ENCODE measurements at places on chromosomes 5 and 9.

DNA sequence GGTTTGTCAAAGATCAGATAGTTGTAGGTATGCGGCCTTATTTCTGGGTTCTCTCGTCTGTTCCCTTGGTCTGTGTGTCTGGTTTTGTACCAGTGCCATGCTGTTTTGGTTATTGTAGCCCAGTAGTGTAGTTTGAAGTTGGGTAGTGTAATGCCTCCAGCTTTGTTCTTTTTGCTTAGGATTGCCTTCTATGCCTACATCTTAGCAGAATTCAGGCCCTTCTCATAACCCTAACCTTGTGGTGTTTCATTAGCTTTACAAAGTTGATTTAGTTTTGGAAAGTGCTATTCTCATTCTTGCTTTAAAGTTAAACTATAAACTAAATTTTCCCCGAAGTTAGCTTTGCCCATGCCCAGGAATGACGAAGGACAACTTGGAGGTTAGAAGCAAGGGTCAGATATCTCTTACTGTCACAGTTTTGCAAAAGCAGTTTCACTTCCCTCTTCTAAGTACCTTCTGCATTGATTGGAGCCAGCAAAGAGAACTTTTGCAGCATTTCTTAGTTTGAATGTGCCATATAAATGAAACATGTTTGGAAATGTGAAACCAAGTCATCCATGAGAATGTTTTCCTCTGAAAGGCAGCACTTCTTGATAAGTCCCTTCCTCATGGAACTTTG lies 274.3 kb upstream of the DMRT1 start:
- no peak for DNase-seq

DNA sequence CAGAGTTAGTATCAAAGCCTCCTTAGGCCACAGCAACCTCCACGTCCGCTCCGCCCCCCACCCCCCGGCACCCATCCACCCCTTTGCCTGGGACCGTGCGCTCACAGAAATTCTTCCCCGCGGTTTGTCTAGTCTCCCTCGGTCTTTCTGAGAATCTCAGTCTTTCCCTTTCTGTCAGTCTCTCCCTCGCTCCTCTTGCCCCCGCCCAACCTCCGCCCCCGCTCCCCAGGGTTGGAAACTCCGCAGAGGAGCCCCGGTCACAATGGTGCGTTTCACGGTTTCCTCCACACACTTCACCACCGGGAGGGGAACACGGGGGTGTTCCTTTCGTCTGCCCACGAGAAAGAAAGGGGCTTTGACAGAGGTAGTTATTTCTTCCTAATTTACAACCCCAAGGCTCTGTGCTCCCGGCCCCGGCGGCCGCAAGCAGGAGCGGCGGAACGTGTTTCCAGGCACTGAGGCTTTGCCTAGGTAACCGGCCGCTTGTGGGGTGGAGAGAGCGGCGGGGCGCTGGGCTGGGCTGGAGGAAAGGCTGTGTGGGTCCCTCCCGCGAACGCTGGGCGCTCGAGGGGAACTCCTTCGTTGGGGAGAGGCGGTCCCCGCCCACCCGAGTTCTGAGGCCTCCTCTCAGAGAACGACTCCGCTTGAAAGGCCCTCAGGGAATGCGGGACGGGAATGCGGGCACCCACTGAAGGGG lies 2.1 kb downstream of the NR4A3 start:
- no peak for DNase-seq

DNA sequence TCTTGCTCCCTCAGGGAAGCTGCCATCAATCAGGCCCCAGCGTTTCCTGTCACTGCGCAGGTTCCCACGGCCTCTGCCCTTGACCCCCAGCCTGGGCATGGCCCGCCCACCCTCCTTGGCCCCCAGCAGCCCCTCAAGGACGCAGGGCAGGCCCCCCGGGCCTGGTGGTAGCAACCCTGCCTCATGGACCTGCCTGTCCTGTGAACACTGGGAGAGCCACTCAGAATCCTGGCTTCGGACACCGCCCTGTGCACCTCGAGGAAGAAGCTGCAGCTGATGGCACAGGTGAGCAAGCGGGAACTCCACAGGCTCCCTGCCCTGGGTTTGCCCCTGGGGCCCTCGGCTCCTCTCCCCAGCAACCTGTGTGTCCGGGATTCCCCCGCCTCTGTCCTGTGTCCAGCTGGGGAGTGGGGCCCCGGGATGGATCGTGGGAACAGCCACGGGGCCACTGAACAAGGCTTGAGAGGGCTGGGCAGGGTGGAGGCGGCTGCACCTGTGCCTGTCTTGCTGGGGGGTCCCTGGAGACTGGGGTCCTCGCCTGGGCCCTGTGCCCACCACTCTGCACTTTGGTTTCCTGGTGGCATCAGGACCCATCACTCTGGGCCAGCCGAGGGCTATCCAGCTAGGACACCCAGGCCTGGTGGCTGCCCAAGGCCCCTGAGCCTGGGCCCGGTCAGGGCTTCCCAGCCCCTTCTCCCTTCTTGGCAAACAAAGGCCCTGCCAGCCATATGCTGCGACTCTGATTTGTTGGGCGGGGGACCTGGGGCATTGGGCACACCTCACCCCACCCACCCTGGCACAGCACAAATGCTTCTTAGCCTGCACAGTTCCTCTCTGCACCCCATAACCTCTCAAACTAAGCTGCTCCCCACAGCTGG lies 33.5 kb upstream of the EGFL7 start:
- DNase-seq = no peak

GRCh38 chr5:103475629-103476240 lies 86.9 kb downstream of the NUDT12 start:
- DNase-seq = no peak

- no peak for DNase-seq
These were observed 358.7 kb upstream of the KLF4 start for GRCh38 chr9:107847978-107848964.

DNA sequence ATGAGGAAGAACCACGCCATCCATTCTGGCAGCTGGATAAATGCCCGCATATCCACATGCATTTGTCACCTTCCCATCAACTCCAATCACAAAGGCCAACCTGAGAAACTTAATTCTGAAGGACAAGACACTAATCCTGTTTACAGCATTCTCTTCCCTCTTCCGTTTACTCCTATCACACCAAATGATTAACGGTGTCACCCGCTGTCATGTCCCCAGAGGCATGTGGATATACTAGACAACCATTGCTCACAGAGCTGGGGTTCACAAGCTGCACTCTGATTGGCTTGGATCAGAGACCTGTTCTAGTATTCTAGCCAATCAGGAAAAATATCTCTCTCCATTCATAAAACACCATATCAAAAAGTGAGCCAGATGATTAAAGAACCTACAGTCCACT lies 3.6 kb downstream of the MACROH2A1 start:
- no peak for DNase-seq

DNA sequence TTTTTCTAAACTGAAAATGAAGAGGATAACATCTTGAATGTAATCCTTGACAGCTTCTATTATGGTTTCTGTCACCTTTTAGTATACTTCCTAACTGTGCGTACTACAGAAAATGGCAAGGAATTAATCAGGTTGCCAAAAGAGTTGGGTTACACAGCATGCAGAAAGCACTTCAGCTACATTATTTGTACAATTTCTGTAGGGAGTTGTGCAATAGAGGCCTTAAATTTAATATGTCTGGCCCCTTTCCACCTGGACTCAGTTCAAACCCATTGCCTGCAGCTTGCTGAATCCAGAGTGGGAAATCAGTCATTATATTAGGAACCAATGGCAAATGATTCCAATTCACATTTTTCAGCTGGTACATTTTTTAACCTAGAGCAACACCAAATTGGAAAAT lies 549.7 kb downstream of the CSNK1G3 start:
- DNase-seq = no peak

DNA sequence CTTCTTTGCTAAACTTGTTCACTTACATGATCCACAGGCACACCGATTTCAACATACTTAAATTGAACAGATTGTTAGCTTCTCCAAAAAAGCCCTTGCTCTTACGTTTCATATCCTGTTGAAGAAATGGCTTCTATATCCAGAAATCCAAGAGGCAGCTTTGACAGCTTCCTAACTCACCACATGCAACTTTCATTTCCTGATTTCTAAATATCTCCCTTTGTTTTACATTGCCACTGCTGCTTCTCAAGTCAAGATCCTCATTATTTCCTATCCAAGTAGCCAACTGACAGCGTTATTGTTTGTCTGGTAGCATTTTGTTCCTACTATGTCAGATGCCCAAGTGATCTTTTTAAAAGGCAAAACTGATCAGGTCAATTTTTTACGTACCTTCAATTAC lies 913.2 kb upstream of the TYRP1 start:
- DNase-seq = no peak

- DNase-seq = no peak
These were observed 68.4 kb downstream of the SCAI start for GRCh38 chr9:125074976-125075375.

DNA sequence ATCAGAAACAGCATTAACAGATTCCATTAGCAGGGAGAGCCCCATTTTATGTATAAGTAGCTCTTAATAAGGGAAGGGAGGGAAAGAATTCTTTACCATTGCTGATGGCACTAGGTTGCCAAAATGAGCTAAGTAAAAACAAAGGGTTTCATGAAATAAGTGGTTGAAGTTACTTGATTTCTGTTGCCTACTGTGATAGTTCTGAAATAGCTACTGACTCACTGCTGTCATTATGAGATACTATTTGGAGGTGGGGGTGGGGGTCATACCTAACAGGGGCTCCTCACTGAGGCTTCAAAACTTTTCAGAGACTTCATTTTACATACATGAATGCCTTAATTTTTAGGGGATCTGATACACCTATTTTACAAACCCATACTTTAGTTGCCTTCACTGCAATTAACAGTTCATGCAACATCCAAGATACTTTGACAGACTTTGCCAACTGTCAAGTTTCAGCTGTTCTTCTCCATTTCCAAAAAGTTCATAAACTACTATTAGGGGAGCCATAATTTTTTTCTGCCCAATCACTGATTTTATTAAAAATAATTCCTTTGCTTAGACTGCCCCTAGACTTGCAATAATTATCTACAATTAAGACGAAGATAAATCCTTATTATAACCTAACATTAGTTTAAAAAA lies 4.6 kb downstream of the HOMER1 start:
- DNase-seq = no peak
